Activated T-cell treated with anti-CD3 and anti-CD28 coated beads, Interleukin-2, amount 50 U/mL, for 4 hours (primary cell): ENCODE measurements at places on chromosomes 6 and 20. TPM values are rescaled to one million over a fixed set of nuclear protein-coding genes. Genes with fewer than 3 reads are reported as not detected.

VGLL2 gene
- not detected for total RNA-seq

GRCh38 chr20:42775866-42776265, 413.8 kb downstream of the PTPRT start:
- DNase-seq, result no peak

DNA sequence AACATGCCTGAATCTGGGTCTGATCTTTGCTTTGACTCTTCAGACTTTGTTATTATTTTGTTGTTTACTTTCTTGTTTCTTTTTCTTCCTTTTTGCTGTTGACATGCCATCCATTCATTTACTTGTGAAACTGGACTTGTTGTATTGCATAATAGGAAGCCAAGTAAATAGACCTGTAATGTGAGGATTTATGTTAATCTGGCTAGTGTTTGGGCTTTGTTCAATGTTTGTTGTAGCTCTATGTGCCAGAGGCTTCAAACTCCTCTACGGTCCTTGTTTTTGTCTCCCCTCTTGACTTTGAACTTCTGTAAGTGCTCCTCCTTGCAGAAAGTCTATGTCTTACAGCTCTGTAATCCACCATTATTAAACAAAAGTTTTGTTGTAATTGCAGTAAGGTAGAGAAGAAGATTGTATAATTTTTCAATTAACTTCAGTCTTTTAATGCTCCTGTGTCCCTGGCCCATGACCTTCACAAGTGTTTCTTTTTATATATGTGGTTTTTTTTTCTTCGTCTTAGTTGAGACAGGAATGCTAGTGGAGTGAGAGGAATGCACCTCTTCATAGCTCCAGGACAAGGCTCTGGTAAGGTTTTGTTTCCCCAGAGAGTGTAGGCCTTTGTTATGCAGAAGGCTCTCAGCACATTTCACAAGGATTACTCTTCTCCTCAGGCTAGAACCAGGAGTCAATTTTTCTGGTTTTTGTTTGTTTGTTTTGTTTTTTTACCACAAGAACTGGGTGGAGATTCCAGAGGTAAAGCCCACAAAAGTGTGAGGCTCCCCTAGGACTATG, 1061.8 kb upstream of the CITED2 start:
- no peak for DNase-seq

DNA sequence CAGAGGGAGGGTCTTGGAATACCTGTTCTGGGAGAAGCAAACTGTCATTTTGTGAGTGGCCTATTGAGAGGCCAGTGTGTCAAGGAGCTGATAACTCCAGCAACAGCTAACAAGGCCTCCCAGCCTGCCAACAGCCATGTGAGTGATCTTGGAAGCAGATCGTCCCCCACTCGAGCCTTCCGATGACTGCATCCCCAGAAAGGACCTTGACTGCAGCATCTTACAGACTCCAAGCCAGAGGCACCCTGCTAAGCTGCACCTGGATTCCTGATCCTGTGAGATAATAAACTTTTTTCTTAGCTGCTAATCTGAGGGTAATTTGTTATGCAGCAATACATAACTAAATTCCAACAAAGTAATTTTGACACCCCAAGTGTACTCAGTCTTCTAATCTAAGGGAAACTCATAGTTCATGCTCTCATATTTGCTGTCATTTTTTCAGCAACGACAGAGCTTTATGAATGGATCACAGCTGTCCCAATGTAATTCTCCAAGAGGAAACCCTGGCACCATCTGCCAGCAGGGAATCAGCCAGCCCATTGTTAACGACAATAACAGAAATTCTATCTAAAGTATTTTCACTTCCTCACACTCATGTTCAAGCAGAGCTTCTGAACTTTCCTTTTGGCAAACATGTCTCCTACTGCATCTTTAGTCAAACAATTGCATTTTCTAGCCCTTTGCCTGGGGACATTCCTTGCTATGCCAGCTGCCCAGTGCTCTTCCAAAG, 470.2 kb upstream of the BTBD3 start:
- no peak for DNase-seq

DNA sequence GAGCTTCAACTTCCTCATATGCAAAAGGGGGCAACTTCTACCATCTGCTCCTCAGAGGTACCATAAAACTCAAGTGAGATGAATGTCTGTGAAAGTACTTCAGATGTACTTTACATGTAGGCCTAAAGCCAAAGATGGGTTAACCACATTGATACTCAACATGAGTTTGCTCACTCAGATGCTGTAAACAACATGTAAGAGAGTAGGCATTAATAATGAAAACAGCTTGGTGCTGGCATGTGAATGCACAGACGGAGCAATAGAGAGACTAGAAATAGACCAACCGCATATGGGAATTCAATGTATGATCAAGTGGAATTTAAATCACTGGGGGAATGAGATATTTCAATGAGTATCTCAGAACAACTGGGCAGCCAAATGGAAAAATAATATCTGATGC, 143.8 kb upstream of the CDYL start:
- DNase-seq, result no peak
